ENCODE measurements at places on chromosomes 6 and 20.

DNA sequence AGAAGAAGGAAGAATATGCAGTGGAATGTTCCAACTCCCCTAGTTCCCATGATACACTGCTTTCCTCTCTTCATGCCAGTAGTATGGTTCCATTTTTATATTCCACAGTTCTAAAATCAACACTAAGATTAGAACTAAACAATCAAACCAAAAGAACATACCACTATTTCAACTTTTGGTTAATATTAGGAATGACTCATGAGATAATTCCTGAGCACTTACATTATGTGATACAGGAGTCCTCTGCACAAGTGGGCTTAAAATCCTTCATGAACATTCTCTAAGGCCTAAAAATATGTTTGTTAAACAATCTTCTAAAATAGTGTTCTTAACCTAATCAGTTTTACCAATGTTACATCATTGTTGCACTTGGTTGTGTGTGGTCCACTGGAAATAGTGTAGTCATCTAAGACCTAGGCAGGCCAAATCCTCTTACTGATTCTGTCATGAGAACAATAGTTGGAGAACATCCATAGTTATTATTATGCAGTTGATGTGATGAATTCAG is 30.3 kb upstream of the RCAN2 start:
- no peak for DNase-seq

DNA sequence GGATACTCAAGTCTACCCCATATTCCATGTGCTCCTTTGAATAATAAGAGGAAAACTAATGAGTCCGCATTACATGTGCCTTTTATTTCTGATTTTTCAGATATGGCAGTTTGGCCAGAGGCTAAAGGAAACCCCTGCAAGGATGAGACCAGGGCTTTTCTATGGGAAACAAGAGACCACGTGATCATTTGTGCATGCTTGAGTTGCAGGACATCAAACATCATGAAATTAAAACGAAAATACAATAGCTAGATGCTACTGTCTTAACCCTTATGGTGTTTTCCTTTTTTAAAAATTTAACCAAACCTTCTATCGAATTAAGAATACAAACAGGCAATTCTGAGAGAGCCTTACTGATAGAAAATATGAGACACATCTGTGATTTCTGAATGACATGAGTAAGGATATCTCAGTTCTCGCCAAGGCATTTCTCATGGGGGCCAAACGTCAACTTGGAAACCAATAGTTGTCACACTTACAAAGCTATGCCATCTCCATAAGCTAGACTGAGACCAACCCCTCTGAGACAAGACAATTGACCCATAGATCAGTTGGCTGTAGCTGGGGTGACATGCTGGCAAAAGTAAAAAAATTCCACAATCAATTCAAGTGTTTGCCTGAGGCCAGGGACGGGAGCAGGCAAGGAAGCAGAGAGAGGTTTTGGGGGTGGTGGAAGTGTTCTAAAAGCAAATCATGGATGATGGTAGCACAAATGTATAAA is 52.8 kb downstream of the RIPOR2 start:
- no peak for DNase-seq

- DNase-seq, result no peak
These were observed 46.0 kb downstream of the E2F3 start for GRCh38 chr6:20447581-20448132.

DNA sequence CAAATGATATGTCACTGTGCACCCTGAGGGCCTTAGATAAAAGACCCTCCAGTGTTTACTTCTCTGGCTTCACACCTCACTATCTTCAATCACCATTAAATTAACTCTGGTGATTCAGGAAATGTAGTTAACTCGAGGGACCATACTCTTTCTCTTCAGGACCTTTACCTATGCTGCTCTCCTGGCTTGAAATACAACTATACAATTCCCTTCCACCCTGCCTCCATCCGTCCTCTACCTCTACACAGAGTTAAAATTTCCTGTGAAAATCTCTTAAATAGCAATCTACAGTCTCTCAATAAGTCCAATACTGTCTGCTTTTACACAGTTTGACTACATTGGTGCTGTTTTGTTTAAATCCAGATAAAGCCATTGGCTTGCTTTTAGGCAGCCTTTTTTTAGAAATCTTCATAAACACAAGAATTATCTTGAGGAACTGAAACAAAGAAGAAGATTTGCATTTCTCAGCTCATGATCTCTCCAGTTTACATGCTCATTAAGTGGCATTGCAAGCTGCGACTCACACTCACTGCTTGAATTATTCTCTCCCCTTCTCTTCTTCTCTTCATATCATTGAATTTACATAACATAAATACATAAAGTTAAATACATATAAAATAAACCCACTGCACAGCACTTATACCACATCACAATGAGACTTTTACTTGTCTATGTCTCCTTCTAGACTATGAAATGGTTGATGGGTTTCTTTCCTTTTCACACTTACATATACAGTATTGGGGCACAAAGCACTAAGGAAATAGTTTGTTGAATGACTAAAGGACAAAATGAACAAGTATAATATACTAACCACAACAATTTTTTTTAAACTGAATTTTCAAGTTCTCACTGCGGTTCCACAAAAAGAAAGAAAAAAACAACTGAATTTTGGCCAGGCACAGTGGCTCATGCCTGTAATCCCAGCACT is 239.0 kb upstream of the KCNQ5 start:
- DNase-seq, result no peak

DNA sequence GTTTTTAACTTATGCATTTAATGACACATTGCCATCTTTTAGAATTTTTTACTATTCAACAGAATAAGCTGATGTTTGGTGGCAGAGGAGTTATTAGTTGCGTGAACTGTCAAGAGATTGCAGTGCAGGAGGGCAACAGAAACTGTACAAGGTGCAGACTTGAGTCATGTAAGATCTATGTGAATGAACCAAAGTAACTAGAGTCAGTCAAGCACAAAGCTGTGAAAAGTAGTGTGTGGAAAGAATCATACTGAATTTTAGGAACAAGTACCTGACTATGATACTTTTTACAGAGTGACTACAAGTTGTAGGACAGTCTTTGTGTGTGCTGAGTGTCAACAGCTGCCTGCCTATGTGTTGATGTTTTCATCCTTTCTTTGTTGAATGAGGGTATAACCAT is 2.7 kb upstream of the C6orf163 start:
- DNase-seq, result no peak

DNA sequence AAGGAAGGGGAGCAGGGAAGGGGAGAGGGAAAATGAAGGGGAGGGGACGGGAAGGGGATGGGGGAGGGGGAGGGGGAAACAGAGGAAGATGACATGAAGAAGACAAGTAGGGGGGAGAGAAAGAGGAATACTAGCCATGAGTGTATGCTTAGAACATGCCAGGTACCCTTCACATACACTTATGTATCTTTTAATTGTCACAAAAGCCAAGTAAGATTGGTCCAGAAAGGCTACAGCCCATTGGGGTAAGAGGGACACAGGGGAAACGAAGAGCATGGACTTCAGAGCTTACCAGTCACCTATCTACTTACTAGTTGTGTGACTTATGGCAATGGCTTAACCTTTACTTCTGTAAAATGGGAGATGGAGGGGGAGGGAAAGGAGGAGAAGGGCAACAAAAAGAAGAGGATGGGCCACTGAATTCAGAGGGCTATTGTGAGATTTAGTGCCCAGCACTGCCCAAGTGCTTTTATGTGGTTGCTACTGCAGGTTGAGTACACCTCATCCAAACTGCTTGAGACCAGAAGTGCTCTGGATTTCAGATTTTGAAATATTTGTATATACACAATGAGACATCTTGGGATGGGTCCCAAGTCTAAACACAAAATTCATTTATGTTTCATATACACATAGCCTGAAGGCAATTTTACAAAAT is 90.3 kb downstream of the ARHGAP18 start:
- DNase-seq, result no peak

- DNase-seq, result no peak
These were observed 1222.7 kb upstream of the CITED2 start for GRCh38 chr6:140597181-140597580.

DNA sequence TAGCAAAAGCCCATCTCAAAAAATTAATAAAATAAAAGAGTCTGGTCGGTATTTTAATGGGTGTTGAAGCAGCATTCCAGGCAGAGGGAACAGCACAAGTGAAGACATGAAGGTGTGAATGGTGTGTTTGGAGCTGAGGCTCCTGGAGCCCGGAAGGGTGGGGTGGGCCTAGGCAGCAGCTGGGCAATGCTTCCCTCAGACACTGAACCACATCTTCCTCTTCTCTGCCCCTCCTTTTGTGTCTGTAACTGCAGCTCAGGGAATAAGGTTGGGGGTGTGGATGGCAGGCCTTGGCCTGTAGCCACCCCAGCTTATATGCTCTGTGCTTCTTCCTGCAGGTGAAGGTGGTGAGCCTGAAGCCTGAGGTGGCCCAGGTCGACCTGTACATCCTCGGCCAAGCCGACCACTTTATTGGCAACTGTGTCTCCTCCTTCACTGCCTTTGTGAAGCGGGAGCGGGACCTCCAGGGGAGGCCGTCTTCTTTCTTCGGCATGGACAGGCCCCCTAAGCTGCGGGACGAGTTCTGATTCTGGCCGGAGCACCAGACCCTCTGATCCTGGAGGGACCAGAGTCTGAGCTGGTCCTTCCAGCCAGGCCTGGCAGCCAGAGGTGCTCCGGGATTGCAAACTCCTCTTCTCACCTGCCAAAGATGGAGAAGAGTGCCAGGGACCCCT is 26.6 kb downstream of the POFUT1 start:
- no peak for DNase-seq

DNA sequence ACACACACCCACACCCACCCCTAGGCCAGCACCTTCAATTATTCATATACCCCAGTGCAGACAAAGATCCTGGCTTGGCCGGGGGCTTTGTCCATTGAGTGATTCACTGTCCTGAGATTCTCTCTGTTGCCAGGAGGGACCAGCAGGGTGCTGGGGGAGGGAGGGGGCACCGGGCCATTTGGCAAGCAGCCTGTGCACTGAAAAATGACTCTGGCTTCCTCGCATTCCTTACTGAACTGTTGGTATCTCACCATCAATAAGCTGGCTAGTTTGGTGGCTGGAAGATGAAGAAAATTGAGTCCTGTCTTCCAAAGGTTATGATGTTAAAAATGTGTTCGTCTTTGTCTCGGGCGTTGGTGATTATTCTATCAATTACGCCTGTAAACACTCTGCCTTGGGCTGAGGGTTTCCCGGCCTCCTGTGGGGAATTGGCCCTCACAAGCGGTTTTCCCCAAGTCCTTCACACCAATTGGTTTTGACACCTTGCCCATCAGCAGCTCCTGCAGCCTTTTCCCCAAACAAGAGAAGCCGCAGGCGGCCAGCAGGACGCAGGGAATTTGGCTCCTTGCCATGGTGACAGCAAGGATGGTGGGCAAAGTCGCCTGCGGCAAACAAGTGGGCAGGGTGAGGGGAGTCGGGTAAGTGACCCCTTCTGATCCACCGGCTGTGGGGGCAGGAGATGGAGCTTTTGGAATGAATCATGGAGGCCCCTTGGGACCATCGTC is 4.9 kb downstream of the VSTM2L start:
- no peak for DNase-seq
